ENCODE measurements at places on chromosomes 4 and X. TPM values are rescaled to one million over a fixed set of nuclear protein-coding genes. Genes with fewer than 3 reads are reported as not detected.

DNA sequence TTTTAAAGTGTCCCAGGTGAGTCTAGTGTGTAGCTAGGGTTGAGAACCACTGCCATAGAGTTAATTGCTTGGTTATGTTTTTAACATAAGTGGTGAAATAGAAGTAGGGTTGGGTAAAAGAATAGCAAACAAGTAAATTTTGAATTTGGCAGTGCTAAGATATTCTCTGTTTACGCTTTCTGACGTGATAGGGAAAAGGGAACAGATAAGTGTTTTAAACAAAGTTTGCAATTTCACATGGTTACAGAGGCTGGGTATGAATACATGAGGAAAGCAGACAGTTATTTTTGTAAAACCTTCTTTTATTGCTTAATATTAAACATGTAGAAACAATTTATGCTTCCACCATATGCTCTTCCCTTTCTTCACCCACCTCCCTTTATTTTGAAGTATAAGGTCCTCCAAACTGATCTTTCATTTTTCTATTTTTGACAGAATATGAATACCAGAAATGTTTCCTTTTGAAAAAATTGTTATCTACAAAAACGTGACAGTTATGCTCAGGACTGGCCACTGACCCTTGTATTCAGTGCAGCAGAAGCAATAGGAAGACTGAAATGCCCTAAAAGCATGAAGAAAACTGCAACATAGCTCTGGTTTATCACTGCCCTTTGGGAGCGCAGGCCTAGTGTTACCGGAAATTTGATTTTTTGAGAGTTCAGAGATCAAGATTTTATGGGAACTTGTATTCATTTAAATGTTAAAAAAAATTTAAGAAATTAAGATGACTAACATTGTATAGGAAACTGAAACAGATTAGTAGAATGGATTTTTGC, 214.4 kb upstream of the ARSJ start:
- DNase-seq, result no peak
- H3K36me3 ChIP-seq, result no peaks in the 10 kb centered on the region
- no peak overlapping the region for H3K27ac ChIP-seq
- H3K27me3 ChIP-seq, result no peaks in the 10 kb centered on the region

GRCh38 chrX:45368705-45369104, 168.0 kb upstream of the DIPK2B start:
- DNase-seq, result no peak
- no peaks in the 10 kb centered on the region for H3K4me1 ChIP-seq
- no peaks in the 10 kb centered on the region for H3K36me3 ChIP-seq
- no peak overlapping the region for H3K4me3 ChIP-seq

DNA sequence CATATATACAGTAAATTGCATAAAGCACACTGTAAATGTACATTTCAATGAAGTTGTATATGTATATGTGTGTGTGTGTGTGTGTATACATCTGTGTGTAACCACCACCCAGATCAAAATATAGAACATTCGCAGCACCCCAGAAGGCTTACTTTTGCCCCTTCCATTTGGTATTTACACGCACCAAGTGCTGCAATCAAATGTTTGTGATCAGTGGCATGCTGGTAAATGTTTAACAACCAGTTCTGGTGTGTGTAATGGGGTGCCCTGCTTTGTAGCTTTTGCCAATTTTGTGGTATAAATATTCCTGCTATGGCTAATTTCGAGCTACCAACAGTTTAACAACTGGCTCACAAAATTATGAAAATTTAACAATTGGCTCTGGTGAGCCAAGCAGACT, 101.3 kb downstream of the RTL5 start:
- no peak for DNase-seq
- H3K27me3 ChIP-seq, result peaks cover 15% of the 10 kb centered on the region
- H3K4me1 ChIP-seq, result peaks cover 10% of the 10 kb centered on the region
- H3K27ac ChIP-seq, result peak overlapping the region; percentile 64

- H3K36me3 ChIP-seq, result peaks cover 15% of the 10 kb centered on the region
- no peak for DNase-seq
- no peaks in the 10 kb centered on the region for H3K27me3 ChIP-seq
- H3K4me3 ChIP-seq, result no peak overlapping the region
- peaks cover 8% of the 10 kb centered on the region for H3K4me1 ChIP-seq
- no peak overlapping the region for H3K27ac ChIP-seq
Measured at GRCh38 chr4:184420881-184421416, 53.4 kb downstream of the IRF2 start.

- H3K27me3 ChIP-seq, result no peaks in the 10 kb centered on the region
- H3K4me1 ChIP-seq, result no peaks in the 10 kb centered on the region
- DNase-seq, result no peak
- H3K36me3 ChIP-seq, result no peaks in the 10 kb centered on the region
- peak overlapping the region; percentile 29 for H3K27ac ChIP-seq
Measured at GRCh38 chr4:55184600-55185523, 59.5 kb upstream of the KDR start.

DNA sequence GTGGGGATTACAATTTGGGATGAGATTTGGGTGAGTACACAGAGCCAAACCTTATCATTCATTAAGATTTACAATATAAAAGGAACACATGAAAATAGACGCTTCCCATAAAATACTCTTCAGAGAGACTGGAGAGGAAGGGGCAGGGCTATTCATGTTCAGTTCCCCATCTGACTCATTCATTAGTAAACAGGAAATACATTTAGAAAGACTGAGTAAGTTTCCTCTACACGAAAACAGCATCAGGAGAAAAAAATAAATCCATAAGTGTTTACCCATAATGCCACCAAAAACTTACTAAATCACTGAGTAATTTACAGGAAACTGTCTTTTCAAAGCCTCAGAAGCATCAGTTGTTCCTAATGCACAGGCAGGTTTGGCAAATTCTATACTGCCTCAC, 255.4 kb upstream of the CXorf51A start:
- DNase-seq, result no peak
- H3K27me3 ChIP-seq, result no peaks in the 10 kb centered on the region
- H3K36me3 ChIP-seq, result no peaks in the 10 kb centered on the region
- no peak overlapping the region for H3K4me3 ChIP-seq

DNA sequence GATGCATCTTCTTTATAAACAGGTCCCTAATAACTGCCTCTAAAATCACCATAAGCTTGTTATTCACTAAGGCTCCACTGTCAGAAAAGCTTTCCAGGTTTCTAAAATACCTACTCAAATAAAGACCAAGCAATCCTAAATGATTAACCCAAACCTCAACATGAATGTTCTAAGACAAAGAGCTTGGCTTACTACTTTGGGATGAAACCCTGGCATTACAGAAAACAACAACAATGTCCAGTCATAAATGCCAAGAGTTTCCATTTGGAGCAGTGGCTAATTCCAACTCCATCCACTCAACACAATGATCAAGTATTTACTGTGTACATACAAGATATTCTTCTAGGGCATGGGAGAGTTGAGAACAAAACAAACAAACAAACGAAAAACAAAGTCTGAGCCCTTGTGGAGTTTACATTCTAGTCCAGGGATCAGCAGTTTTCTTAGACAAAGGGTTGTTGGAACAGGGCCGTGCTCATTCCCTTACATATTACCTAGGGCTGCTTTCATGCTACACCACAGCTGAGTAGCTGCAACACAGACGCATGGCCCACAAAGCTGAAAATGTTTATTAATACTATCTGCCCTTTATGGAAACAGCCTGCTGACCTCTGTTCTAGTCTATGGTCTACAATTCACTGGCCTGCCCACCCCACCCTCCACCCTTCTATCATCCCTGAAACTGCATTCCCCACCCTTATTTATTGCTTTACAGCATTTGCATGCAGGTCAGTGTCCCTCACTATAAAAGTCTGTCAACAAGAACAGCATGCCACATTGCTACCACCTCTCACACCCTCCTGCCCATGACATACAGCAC, 23.7 kb downstream of the ABCG2 start:
- no peaks in the 10 kb centered on the region for H3K36me3 ChIP-seq
- no peak overlapping the region for H3K27ac ChIP-seq

GRCh38 chr4:15149839-15150592, 147.7 kb downstream of the CPEB2 start:
- H3K4me3 ChIP-seq, result no peak overlapping the region
- H3K36me3 ChIP-seq, result no peaks in the 10 kb centered on the region
- H3K4me1 ChIP-seq, result peaks cover 36% of the 10 kb centered on the region
- peak overlapping the region; percentile 72 for H3K27ac ChIP-seq
- H3K27me3 ChIP-seq, result no peaks in the 10 kb centered on the region

GRCh38 chr4:78569306-78569821, 17.8 kb downstream of the ANXA3 start:
- peak; percentile 33 for DNase-seq
- H3K4me3 ChIP-seq, result no peak overlapping the region
- H3K36me3 ChIP-seq, result no peaks in the 10 kb centered on the region
- H3K4me1 ChIP-seq, result no peaks in the 10 kb centered on the region
- no peaks in the 10 kb centered on the region for H3K27me3 ChIP-seq

DNA sequence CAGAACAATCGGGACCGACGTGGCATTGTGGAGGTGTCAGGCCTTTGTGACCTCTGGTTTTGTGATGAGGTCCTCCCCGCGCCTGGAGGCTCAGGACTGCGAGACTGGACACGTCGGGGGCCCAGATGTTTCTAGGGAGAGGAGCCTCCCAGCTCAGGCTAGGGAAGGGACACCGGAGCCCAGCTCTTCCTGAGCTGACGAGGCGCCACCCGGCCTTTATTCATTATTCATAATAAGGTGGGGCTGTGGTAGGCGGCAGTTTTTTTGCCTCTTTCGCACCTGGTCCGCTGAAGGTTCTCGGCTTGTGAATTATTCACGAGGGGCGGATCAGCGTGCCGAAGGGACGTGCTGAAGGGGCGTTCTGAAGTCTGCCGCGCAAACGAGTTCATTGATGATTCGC, 2.3 kb upstream of the UBA1 start:
- H3K27ac ChIP-seq, result no peak overlapping the region
- peak overlapping the region; percentile 62 for H3K4me3 ChIP-seq
- peaks cover 45% of the 10 kb centered on the region for H3K4me1 ChIP-seq
- H3K36me3 ChIP-seq, result peaks cover 18% of the 10 kb centered on the region

Gene AFM
- total RNA-seq, result not detected

DNA sequence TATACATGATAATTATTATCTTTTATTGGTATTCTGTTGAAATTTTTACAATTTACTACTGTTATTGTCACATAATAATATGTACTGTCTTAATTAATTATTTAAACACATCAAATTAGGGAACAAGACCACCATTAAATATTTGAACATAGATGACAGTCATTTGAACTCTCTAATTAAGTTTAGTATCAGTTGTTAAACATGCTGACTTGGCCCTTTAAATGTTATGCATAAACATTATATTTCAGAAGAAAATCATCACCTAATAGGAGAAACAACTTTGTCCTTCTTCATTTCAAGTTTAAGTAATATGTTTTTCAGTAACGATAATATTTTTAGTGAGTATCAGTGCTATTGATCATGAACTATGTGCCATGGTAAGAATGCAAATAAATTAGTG, 623.5 kb upstream of the GNPDA2 start:
- H3K4me1 ChIP-seq, result no peaks in the 10 kb centered on the region
- no peak for DNase-seq
- H3K27ac ChIP-seq, result no peak overlapping the region

DNA sequence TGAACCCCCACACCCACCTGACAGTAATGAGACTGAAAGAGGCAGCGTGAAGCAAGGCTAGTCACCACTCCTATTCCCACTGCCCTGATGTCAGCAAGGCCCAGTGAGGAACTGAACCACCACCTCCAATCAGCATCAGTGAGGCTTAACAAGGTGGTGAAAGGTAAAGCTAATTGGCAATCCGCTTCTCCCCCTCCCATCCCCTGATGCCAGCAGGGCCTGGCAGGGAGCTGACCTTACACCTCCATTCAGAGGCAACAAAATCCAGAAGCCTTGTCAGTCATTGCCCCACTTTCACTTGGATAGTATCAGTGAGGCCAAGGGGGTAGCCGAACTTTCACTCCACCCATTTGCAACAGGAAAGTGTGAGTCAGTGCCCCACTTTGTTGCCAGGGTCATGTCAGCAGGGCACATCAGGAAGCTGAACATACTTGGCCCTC, 60.8 kb downstream of the AWAT2 start:
- H3K27me3 ChIP-seq, result no peaks in the 10 kb centered on the region
- H3K27ac ChIP-seq, result no peak overlapping the region
- no peaks in the 10 kb centered on the region for H3K36me3 ChIP-seq
- DNase-seq, result no peak
- no peak overlapping the region for H3K4me3 ChIP-seq

Gene PSAPL1
- not detected for total RNA-seq

Gene ADH7
- total RNA-seq, result not detected

GRCh38 chrX:12771445-12772069, 19.7 kb upstream of the PRPS2 start:
- no peak overlapping the region for H3K4me3 ChIP-seq
- no peak overlapping the region for H3K27ac ChIP-seq
- peaks cover 10% of the 10 kb centered on the region for H3K27me3 ChIP-seq
- no peaks in the 10 kb centered on the region for H3K36me3 ChIP-seq

Gene MAGEB1
- total RNA-seq, result not detected

DNA sequence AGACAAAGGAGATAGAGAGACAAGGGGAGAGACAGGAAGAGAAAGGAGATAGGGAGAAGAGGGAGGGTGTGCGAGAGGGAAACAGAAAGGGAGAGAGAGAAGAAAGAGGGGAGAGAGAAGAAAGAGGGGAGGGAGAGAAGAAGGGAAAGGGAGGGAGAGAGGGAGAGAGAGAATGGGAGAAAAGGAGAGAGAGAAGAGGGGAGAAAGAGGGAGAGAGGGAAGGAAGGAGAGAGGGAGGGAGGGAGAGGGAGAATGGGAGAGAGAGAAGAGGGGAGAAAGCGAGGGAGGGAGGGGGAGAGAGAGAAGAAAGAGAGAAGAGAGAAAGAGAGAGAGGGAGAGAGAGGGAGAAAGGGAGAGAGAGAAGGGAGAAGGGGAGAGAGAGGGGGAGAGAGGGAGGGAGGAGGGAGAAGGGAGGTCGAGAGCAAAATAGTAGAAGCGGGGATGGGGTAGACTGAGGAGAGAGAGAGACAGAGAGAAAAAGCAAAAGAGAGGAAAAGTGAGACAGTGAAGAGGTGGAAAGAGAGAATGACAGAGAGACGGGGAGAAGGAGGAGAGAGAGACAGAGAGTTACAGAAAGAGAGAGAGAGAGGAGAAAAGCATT, 218.2 kb downstream of the DHRSX start:
- peaks cover 2% of the 10 kb centered on the region for H3K36me3 ChIP-seq
- H3K4me3 ChIP-seq, result no peak overlapping the region

Gene PQBP1
- 28.9 TPM for total RNA-seq

DNA sequence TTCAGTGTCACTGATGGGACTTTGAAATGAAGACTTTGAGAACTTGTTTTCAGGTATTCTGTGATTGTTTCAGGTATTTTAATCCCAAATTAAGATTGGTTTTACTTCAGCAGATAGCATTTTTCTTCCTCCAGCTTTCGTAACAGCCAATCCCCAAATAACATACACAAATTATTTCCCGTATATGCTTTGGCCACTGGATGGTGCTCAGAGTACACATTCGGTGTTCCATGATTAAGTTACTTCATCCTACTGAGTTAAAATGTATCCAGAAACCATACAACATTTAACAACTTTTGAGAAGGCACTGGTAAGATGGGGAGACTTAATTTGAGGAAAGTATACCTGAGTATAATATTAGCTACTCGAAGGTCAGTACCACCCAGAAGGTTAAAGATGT, 233.4 kb upstream of the FAM47A start:
- no peaks in the 10 kb centered on the region for H3K36me3 ChIP-seq
- H3K27me3 ChIP-seq, result no peaks in the 10 kb centered on the region
- no peak overlapping the region for H3K4me3 ChIP-seq

Data from spinal cord (tissue), 10 donors.